ENCODE measurements at places on chromosomes 4 and X. TPM values are rescaled to one million over a fixed set of nuclear protein-coding genes. Genes with fewer than 3 reads are reported as not detected.

Gene PHKA1
- total RNA-seq, result 10.3 TPM

Gene PFKFB1
- 0.71 TPM for total RNA-seq

- no peak for DNase-seq
Observed at GRCh38 chrX:68994891-68995255, 166.1 kb downstream of the EFNB1 start.

- DNase-seq, result no peak
Observed at GRCh38 chr4:84719115-84719514, 136.2 kb downstream of the CDS1 start.

DNA sequence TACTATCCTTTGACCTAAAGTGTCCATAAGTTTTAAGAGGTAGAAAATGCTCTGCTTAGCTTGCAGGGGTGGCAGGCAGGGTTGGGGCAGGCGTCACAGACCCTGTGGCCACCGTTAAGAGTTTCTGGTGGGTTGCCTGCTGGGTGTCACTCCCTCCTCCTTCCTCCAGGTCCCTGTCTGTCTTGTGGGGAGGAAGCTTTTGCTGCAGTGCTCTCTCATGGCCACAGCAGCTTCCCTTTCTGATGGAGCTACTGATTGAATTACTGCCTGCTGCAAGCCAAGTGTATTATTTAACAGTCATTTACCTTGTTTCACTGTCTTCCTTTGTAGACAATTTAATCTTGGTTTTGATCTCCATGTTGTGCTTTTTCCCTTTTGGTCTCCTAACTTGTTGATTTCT lies 384.6 kb downstream of the IDS start:
- DNase-seq, result no peak

Gene FMR1NB
- total RNA-seq, result not detected

All from left cardiac atrium (tissue), 4 donors.